Left renal cortex interstitium (tissue), 4 donors: ENCODE measurements at places on chromosomes 12 and 14. TPM values are rescaled to one million over a fixed set of nuclear protein-coding genes. Genes with fewer than 3 reads are reported as not detected.

Gene LRTM2
- polyA plus RNA-seq, result 0.37 TPM

Gene KRT6C
- polyA plus RNA-seq, result not detected

Gene CLEC4D
- polyA plus RNA-seq, result 0.33 TPM

Gene AQP5
- 2.8 TPM for polyA plus RNA-seq

Gene RASSF9
- 15.9 TPM for polyA plus RNA-seq

Gene CFAP54
- 2.0 TPM for polyA plus RNA-seq

Gene HOXC5
- 0.97 TPM for polyA plus RNA-seq

Gene TMEM132D
- polyA plus RNA-seq, result 1.9 TPM

GRCh38 chr14:85334316-85334715, 195.6 kb upstream of the FLRT2 start:
- DNase-seq, result no peak

DNA sequence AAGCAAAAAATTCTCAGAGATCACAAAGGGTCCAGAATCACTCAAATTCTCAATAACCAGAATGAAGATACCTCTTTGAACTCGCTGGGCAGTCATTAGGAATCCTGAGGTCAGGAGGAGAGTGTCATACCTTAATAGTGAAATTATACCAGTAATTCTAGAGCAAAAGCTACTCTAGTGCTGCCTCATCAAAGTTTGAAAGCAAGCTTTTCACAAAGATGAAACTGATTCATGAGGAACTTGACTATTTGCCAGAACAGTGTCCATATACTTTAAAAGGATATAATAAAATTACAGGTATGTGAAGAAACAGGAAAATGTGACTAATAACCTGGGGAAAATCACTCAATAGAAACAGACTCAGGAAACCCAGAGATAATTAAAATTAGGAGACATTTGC, 44.5 kb downstream of the EML5 start:
- DNase-seq, result no peak

DNA sequence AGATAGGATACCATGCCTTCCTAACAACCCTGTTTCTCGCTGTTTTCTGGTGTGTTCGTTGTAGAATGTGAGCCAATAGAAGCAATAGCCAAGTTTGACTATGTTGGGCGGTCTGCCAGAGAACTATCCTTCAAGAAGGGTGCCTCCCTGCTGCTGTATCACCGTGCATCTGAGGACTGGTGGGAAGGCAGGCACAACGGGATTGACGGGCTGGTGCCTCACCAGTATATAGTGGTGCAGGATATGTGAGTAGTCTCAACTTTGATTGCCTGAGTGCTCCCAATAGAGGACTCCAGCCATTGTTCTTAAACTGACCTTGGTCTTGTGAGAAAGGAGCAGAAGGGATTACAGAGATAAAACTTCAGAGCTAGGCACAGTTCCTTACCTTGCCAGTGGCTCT, 96.2 kb downstream of the KICS2 start:
- DNase-seq, result no peak

GRCh38 chr14:75232597-75232996, 46.0 kb upstream of the FOS start:
- no peak for DNase-seq

- no peak for DNase-seq
Measured at GRCh38 chr14:65332141-65332871, 80.2 kb upstream of the FUT8 start.

DNA sequence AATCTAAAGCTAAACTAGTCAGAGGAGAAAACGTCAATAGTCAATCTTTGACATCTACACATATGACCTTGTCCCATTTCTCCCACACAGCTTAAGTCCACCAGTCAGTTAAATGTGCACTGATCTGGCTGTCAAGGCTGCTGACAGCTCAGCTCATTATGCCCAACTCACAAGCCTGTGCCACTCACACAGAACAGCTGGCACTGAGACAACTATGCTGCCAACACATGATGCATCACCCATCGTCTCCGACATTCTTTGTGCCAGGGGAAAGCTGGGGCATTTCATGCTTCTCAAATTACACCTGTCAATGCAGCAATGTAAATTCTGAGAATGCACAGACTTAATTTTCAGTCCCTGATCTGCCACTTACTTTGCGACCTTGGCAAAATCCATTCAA, 25.3 kb downstream of the GNS start:
- DNase-seq, result no peak

- DNase-seq, result no peak
Measured at GRCh38 chr14:101147848-101148247, 244.3 kb upstream of the RTL1 start.

DNA sequence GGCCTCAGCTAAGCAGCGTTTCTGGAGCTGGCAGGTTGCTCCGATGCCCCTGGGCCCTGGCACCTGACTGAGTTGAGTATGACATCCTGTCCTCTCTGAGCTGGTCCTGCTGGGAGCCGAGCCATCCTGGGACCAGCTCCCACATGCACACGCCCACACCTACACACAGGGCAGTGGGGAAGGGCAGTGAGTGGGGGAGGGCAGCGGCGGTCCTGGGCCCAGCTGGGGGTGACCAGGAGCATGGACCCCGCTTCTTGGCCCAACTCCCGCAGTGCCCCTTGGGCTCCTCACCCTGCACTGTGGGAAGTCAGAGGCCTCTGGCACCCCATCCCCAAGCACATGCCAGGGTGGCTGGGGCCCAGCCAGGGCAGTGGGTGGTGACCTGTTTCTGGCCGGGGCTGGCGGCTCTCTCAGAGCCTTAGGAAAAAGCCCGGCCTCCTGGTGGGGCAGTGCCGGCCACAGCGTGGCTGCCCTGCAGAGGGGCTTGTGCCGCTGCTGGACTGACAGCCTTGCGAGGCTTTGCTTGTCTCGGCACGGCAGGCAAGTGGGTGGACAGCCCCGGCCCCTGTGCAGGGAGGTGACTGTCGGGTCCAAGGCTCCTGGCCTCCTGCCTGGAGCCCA, 5.9 kb upstream of the CRIP2 start:
- DNase-seq, result no peak

- DNase-seq, result no peak
Measured at GRCh38 chr12:95877622-95878021, 18.9 kb downstream of the SNRPF start.

- DNase-seq, result no peak
Measured at GRCh38 chr14:77058117-77058516, 29.6 kb upstream of the IRF2BPL start.

DNA sequence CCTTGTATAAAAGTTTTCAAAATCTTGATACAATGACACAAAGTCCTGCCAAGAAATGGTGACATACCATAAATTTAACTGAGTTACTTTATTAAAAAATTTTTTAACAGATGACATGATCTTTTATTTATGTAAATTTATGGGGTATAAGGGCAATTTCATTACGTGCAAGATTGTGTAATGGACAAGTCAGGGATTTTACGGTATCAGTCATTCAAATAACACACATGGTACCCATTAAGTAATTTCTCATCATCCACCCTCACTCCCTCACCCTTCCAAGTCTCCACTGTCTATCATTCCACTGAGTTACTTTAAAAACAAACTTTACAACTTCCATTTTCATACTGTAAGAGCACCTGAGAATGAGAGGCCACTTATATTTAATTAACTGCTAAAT, 37.4 kb downstream of the SPTLC2 start:
- no peak for DNase-seq

GRCh38 chr12:65935906-65936901, 111.9 kb downstream of the HMGA2 start:
- DNase-seq, result no peak

DNA sequence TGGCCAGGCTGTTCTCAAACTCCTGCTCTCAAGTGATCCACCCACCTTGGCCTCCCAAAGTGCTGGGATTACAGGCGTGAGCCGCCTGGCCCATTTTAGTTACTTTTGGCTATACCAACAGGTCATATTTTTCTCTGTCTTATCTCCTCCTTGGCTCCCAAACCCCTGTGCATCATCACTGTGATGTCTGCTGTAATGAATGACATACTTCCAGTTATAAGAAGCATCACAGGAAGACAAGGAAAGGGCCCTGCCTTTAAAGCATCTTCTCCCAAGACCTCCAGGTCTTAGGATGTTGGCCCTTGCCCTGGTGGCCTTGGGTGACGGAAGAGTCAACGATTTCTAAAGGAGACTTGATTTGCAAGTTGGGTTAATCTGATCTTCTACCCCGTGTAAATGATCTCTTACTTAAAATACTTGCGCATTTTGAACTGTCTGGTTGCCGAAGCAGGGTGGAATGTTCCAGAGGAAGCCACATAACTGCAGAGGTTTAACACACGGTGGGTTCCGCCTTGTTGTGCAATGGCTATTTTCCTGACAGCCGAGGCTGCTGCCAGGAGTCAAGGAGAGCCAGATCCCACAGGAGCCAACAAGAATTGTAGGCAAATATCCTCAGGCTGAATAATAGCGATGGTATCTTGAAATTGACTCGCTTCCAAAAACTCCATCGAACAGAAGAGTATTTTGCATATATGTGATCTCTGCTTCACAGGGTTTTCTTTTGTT, 55.7 kb upstream of the PLXNC1 start:
- DNase-seq, result no peak

GRCh38 chr14:52269100-52269499, 1.6 kb downstream of the PTGDR start:
- no peak for DNase-seq

DNA sequence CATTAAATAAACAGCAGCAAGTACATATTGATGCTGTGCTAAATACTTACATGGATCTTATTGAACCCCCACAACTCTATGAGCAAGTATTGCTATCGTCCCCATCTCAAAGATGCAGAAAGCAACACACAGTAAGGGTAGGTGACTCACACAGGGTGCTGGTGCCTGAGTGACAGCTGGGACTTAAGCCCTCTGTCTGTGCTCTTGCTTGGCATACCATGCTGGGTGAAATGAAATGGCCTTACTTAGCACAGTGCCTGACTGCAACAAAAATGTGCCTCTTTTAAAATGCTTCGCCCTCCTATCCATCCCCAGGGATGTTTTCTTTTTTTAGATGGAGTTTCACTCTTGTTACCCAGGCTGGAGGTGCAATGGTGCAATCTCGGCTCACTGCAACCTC, 788 bp downstream of the TEX52 start:
- DNase-seq, result no peak

DNA sequence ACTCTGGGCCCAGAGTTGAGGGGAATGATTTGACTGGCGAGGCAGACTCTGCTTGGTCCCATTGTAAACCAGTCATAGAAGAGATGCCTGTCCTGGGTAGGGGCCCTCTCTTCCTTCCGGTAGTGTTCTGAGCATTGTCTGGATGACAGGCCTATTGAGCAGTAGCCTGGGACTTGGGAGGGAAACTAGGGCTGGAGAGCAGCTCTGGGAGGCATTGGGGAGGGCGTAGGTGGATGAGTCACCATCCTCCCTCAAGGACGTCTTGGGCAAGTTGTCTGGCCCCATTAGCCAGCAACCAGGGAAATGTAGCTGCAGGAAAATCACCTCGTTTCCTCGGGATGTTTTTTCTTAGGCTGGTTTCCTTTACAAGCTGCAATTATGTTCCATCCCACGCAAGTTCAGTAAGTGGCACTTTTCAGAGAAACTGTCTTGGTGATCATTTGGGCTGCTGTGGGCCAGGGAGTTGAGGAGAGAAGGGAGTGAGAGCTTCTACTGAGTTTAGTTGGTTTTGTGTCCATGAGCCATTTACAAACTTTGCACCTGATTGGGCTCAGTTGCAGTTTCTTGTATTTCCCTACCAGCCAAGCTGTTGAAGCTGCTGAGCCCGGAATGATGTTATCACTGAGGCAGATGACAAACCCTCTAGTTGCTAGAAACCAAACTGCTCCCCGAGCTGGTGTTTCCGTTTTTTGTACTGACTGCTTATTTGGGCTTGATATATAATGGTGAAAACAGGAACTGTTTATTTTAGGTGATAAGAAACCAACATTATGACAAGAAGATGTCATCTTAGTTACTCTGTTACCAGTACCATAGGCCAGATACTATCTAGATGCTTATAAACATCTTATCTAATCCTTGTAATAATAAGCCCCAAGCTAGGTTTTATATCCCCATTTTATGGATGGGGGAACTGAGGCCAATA, 147.6 kb downstream of the CHST11 start:
- DNase-seq, result no peak

GRCh38 chr12:18828987-18829386, 91.1 kb downstream of the CAPZA3 start:
- DNase-seq, result no peak

- DNase-seq, result no peak
Measured at GRCh38 chr12:2333491-2334195, 280.9 kb downstream of the CACNA1C start.

GRCh38 chr12:49907352-49907751, 3.7 kb upstream of the FAIM2 start:
- no peak for DNase-seq

DNA sequence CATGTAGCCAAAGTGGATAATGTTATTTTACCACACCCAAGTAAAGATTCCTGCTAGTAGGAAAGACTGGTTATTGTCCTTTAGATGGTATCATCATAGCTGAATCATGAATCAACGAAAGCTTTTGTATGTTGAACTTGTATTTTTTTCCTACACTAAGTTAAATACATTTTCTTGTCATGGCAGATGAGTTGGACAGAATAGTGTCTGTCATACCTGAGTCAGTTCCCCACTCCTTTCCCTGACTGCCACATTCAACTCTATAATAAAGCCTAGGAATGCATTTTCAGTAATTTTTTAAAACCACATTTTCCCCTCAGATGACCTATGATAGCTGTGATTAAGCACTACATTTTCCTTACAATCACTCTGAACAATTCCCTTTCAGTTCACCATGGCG, 9.3 kb upstream of the PTHLH start:
- DNase-seq, result no peak

- no peak for DNase-seq
Measured at GRCh38 chr14:60622210-60622916, 26.9 kb downstream of the SIX1 start.

DNA sequence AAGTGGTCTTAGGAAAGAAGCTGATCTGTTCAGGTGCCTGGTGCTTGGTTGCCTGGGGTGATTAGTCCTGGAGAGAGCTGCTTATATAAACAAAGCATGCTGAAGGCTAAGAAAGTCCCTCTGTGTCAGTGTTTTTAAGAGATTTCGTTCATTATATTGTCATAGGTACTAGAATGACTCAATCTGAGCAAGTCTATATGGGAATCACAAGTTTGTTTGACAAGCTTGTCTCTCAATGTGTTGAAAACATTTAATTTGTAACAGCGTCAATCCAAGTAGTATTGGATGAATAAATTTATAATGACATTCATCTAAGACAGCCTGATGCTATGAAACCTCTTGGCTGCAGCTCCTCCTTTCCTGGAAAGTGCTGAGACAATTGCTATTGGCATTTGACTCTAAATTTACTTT, 256.3 kb downstream of the TMTC2 start:
- DNase-seq, result no peak

GRCh38 chr14:35480119-35480769, 53.7 kb upstream of the INSM2 start:
- no peak for DNase-seq
